Renal cortical epithelial cell (primary cell): ENCODE measurements at places on chromosomes 4 and X. TPM values are rescaled to one million over a fixed set of nuclear protein-coding genes. Genes with fewer than 3 reads are reported as not detected.

The TBX22 gene
- 0.05 TPM in 1 of 2 replicates, not detected in the other for total RNA-seq

The PCSK1N gene
- total RNA-seq: 2.6 and 3.6 TPM in 2 replicates

DNA sequence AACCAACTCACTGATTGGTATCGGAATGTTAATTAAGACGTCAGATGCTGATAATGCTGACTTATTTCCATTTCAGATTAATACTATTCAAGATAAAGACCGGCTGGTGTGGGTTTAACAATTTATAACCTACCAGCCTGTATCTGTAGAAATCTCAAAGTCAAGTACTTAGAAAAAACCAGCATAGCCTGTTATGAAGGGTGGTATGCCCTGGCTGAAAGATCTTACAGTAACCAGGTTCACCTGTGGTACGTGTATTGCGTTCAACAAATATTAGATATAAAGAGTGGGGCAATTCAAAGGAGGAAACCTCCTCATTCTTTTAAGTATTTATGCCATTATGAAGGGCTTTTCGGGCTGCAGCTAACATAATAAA lies 240.8 kb upstream of the ANXA3 start:
- no peak for DNase-seq

- DNase-seq: no peak
Observed at GRCh38 chr4:77050962-77051361, 24.8 kb downstream of the CCNI start.

The AWAT2 gene
- not detected in 2 replicates for total RNA-seq

The DCLK2 gene
- 2.7 and 6.4 TPM in 2 replicates for total RNA-seq

- no peak for DNase-seq
Observed at GRCh38 chr4:17723648-17724047, 57.8 kb downstream of the FAM184B start.

The UGT2B11 gene
- not detected in 2 replicates for total RNA-seq

DNA sequence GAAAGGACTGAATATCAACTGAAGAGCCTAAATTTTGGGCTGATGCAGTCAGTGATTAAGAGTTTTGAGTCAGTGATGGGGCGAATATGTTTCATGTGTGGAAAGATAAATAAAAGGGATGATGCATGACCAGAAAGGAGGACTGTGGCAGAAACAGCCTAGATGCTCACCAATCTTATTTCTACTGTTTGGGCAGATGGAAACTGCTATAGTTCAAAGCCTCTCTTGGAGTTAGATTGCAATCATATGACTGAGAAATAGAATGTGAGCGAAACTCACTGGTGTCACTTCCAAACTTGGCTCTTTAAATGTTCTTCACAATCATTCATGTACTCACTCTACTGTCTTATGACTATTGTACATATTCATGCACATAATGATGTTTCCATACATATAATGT lies 35.4 kb upstream of the YTHDC1 start:
- no peak for DNase-seq
